ENCODE measurements at places on chromosomes 1 and 21.

DNA sequence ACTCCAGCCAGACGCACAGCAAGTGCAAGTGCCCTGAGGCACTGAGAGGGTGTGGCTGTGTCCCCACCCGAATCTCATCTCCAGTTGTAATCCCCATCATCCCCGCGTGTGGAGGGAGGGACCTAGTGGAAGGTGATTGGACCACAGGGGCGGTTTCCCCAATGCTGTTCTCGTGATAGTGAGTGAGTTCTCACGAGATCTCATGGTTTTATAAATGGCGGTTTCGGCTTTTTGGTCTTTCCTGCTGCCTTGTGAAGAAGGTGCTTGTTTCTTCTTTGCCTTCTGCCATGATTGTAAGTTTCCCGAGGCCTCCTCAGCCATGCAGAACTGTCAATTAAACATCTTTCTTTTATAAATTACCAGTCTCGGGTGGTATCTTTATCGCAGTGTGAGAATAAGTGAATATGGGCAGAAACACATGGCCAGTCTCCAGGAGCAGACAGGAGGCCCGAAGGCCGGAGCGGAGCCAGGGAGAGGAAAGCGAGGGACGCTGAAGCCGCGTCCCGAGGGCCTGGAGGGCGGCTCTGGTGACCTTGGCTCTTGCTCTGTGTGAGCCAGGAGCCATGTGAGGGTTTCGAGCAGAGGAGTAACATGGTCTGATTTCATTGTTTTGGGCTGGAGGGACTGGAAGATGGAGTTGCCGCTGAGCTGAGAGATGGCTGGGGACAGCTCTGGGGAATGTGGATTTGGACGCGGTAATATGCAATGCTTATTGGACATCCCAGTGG lies 76.0 kb upstream of the C1orf174 start:
- no peak for DNase-seq

GRCh38 chr1:32702599-32703478 lies at the start of gene SYNC:
SYNC (minus strand) TSS chr1:32702770; CDS start chr1:32702660, 110 bp downstream.
- DNase-seq = no peak

DNA sequence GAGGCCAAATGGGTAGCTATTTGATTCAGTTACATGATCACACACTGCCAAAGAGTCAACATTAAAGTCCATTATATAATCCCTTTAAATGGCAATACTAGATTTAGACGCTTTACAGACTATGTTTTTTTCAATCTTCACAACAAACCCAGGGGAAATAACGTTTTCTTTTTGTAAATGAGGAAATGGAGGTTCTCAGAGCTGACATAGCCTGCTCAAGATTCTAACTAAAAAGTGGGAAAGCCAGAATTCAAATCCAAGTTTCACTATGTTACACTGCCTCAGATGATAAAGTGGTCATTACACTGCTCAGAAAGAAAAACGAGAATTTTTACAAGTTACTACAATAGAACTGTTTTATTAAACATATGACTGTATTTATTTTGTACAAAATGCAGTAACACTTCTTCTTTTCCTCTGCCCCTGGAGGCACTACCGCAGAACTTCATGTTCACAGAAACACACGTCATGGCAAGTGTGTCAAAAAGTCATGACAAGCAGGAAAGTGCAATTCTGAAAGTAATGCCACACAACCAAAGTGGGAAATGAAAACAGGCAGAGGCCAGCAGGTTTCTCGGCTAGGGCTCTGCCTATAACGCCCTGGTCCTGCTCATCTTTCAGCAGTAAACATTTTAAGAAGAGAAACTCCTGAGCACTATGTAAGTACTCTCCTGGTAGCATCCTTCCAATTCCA lies 19.0 kb downstream of the THEMIS2 start:
- DNase-seq = no peak

GRCh38 chr1:66393586-66394287 lies 140.2 kb upstream of the SGIP1 start:
- no peak for DNase-seq

GRCh38 chr1:182460550-182460951 lies 10.6 kb downstream of the RGSL1 start:
- no peak for DNase-seq

DNA sequence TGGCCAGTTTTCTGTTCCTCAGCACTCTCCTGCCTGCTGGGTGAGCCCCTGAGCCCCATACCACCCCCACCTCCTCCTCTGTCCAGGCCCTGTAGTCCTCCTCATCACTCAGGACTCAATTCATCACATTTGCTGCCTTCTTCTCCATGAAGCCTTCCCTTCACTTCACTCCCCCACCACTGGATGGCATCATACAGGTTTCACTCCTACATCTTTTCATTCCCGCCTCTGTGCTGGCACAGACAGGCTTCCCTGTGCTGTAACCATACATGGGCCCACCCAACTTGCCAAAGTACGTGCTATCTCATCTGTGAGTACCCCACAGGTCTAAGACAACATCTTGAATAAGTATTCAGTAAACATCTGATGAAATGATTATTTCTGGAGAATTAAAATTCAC lies 56.9 kb downstream of the SLC45A1 start:
- DNase-seq = peak; percentile 60

GRCh38 chr1:186497651-186498050 lies 36.7 kb upstream of the PDC start:
- no peak for DNase-seq
